GDM1 (cell line): ENCODE measurements at places on chromosomes 16 and 17.

- no peak for DNase-seq
These were observed 604.5 kb downstream of the WWOX start for GRCh38 chr16:78703936-78704335.

- DNase-seq: no peak
These were observed 7.9 kb upstream of the RNF157 start for GRCh38 chr17:76248013-76248782.

GRCh38 chr17:81277421-81277820 lies 17.7 kb downstream of the SLC38A10 start:
- no peak for DNase-seq

DNA sequence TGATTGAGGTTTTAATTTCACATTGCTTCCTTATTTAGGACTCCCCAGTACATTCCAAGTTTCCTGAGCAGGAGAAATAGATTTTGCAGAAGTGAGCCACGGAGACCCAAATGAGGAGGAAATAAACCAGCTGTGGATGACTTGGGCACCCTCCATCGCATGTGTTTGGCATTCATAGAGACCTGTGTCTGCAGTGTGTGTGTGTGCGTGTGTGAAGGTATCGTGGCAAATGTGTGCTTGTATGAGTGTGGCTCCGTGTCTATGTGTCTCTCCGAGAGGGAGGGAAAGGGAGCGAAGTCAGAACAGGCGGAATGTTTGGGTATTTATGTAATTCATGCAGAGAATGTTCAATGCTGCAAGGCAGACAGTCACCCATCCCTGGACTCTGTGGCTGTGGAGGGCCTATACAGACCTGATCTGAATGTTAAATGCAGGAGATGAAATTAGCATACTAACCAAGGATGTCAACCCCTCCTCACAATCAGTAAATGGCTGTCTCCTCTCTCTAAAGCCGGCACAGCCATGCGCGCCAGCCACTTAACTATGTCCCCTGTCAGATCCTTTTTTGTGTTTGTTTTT lies 186.0 kb upstream of the ZFHX3 start:
- DNase-seq: no peak

GRCh38 chr16:58157951-58158540 lies 28.9 kb upstream of the CFAP20 start:
- no peak for DNase-seq

DNA sequence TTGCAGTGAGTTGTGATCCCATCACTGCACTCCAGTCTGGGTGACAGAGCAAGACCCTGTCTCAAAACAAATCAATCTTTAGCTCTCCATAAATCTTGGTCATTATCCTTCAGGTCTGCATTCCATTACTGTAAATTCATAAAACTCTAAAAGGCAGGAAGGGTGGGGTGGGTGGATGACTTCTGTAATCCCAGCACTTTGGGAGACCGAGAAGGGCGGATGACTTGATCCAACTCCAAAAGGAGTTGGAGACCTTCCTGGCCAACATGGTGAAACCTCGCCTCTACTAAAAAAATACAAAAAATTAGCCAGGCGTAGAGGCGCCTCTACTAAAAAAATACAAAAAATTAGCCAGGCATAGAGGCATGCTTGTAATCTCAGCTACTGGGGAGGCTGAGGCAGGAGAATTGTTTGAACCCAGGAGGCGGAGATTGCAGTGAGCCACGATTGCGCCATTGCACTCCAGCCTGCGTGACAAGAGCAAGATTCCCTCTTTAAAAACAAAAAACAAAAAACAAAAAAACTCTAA lies 2.2 kb upstream of the UBE2Z start:
- DNase-seq: no peak

DNA sequence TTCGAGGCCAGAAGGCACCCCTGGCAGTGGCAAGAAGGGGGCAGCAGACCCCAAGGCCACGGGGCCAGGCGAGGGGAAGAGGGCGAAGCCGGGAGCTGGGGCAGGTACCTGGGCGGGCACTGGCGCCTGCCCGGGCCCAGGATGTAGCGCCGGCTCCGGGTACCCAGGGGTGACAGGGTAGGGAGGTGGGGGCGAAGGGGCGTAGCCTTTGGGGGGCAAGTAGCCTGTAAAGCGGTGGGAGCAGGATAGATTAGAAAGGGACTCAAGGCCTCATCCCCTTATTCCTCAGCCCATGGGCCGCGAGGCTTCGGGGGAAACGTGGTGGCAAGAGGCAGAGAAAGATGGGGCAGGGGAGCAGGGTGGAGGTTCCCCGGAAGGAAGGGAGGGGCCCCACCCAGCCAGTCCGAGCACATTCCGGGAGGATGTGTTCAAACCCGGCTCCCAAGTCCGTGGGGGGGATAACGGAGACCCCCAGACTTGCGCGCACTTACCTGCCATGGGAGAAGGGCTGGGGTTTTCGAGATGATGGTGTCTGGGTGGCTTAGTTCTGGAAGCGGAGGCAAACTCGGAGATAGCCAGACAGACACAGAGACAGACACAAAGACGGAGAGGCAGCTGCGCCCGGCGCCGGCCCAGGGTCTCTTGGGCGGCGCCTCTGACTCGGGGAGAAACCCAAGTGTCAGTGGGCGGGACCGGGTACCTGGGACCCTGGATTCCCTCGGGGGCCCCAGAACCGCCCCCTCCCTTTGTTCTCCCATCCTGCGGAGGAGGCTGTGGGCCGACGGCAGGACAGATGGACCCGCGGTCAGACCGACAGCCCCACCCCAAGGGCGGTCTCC lies 493 bp downstream of the PLSCR3 start:
- DNase-seq: no peak

- DNase-seq: no peak
These were observed 54.4 kb upstream of the NETO2 start for GRCh38 chr16:47198180-47198575.

GRCh38 chr17:208429-208828 lies 27.0 kb upstream of the DOC2B start:
- DNase-seq: no peak

GRCh38 chr17:28961391-28961790 lies 10.1 kb upstream of the PHF12 start:
- DNase-seq: no peak

- DNase-seq: no peak
These were observed 177.0 kb upstream of the IRX6 start for GRCh38 chr16:55146966-55147365.

- DNase-seq: no peak
These were observed 12.6 kb downstream of the PMFBP1 start for GRCh38 chr16:72159386-72159785.

DNA sequence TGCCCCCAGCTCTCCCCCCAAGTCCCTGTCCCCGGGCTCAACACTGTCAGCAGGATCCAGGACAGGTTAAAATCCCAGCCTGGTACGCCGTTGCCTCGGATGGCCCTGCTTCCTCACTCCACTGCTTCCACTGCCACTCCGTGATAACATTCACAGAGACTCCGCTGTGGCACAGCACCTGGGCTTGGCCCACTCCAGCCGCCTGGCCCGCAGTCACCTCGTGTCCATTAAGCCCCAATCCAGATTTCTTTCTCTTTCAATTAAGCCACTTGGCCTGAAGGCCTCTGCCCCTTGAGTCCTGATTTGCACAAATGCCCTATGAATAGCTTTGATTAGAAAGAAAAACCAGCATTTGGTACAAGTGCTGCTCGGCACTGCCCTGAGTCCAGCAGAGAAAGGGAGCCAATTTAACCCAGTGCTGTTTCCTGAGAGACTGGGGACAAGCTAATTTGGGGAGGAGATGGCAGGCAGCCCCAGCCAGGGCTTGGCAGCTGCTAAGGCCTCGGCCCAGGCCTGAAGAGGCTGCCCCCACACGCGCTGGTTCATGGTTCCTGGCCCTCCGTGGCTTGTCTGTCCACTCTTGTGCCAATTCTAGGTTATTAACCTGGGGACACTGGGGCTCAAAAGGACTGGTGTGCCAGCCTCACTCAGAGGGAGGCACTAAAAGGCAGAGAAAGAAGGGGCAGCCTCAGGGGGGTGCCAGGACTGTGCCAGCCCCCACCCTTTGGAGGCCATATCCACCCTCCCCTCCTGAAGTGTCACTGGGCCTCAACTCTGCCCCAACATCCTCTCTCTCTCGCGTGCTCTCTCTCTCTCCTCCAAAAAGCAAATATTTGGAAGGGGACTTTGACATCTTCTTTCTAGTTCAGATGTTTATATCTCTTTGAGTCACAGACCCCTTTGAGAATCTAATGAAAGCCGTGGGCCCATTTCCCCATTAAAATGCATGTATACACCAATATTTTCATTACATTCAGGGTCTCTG lies 29.8 kb upstream of the SPPL2C start:
- no peak for DNase-seq

DNA sequence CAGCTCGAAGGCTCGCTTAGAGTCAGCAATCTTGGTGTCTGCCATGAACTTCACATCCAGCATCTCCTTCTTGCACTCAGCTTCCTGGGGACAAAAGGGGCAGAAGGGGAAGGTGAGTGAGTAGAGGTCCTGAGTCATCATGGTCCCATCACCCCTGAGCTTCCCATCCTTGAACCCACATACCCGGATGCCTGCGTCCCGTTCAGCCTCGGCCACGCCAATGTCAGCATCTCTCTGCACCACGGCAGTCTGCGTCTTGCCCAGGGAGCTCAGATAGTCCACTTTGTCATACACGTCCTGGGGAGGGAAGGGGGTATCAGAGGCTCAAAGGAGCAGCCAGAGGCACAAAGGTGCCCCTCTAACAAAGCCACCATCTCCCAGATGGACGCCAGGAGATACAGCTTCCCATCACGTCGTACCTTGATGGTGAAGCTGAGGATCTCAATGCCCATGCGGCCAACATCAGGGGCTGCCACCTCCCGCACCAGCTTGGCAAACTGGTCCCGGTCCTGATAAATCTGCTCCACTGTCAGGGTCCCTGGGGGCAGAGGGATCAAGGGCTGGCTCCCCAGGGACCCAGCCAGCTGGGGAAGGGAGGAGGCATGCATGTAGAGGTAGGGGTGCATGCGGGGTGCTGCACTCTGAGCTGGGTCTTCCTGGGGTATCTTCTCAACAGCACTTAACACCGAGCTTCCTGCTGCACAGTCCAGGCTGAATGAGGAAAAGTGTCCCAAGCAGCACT lies 15.2 kb downstream of the FLOT2 start:
- no peak for DNase-seq

GRCh38 chr17:8618825-8619224 lies 11.7 kb downstream of the MYH10 start:
- no peak for DNase-seq

GRCh38 chr17:39553341-39553945 lies 54.3 kb downstream of the NEUROD2 start:
- no peak for DNase-seq

- no peak for DNase-seq
These were observed 646 bp upstream of the HES7 start for GRCh38 chr17:8124350-8125153.

DNA sequence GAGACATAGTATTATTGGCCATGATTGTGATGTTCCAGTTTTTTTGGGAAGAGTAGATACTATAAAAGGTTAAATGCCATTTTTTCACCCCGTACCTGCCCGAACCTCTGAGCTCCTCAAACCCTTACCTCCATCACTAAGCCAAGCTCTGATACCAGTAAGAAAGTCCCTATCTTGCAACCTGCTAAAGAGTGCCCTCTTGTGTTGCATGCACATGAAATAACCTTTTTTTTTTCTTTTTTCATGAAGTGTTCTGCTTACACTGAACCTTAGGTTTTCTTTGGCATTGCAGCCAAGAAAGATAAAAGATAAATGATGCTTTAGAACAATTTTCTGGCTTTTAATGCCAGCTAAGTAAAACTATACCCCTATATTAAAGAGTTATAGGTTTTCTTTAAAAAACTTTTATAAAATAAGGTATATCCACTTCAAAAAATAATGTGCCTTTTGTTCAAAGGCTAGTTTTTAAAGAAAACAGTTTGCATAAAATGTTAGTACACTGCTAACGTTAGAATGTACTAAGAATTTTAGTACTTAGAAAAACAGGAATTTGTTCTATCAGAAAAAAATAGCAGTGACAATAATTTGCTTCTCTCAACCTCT lies 295.3 kb upstream of the PMFBP1 start:
- DNase-seq: no peak

DNA sequence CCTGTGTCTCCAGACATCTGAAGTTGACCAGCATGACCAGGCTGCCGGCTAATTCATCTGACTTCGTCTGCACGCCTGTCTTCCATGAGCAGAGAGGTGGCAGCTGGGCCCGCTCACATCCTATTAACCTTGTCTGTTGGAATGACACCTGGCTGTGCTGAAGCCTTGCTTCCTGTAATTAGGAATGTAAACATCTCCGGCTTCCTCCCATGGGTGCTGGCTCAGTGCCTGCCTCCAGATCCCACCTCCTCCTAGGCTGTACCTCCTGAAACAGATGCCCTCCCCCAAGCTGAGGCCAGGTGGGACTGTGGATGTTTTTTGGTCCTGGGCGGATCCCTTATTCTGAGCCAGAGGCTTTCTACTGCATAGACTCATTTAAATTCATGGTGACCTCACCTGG lies 296.3 kb downstream of the HS3ST4 start:
- DNase-seq: no peak

- DNase-seq: no peak
These were observed 29.8 kb downstream of the ZC3H18 start for GRCh38 chr16:88599825-88600538.

DNA sequence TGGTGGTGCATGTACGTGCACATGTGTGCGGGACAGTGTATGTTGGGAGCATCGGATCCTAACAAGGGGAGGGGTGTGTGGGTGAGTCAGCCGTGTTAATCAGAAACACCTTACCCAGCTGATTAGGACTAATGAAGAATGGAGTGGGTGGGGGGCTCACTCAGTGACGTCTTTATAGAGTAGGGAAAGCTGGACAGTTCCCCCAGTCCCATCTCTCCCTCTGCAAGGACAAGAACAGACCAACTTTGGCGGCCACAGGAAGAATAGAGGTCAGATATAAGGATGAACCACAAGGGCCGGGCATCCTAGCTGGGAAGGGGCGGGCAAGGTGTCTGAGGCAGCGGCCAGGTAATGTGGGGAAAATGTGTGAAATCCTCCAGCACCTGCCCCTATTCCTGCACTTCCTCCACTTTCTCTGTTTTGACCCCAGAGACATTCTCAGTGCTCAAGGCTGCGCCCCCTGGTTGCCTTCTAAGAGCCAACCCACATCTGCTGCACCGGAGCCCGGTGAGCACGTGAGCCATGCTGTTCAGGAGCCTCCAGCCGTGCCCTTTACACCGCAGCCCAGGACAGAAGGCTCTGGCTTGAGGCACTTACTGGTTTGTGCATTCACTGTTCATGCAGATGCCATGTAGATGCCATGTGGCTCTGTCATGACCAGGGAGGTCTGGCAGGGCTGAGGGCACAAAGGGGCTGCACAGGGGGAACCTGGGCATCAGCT lies 18.9 kb upstream of the TBX21 start:
- DNase-seq: no peak
